ENCODE measurements at places on chromosomes 3 and 15.

GRCh38 chr3:142215106-142215505, 10.3 kb downstream of the GK5 start:
- DNase-seq: no peak

DNA sequence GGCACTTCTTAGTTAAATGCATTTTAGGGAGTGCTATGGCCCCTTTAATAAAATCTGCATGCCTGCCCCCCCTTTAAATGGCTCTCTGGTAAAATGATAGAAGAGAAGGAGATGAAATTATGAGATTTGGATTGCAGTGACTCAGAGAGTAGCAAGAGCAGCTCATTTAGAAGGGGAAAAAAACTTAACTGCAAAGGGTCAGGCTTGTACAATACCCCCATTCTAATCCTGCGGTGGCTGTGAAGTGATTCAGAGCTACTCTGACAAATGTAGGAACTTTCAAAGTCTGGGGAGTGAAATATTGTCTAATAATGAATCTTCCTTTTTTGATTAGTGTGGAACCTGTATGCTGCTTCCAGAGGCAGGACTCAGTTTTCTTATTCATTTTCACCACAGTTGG, 44.1 kb upstream of the TBC1D23 start:
- DNase-seq: no peak

DNA sequence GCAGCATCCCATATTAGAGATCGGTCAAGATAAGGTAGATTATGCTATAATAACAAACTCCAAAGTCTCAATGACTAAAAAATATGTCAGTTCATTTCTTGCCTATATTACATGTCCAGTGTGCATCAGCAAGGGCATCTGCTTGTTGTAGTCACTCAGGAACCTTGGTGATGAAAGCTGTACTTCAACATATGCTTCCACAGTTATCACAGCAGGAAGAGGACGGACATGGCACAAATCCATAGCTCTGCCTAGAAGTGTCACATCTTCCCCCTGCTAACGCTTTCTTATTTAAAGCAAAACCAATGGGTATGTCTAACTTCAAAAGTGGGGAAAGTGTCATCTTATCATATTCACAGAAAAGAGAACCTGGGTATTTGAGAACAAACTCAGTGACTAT, 20.0 kb upstream of the PIAS1 start:
- no peak for DNase-seq

- no peak for DNase-seq
These were observed 184.1 kb downstream of the FOXP1 start for GRCh38 chr3:71399478-71399877.

DNA sequence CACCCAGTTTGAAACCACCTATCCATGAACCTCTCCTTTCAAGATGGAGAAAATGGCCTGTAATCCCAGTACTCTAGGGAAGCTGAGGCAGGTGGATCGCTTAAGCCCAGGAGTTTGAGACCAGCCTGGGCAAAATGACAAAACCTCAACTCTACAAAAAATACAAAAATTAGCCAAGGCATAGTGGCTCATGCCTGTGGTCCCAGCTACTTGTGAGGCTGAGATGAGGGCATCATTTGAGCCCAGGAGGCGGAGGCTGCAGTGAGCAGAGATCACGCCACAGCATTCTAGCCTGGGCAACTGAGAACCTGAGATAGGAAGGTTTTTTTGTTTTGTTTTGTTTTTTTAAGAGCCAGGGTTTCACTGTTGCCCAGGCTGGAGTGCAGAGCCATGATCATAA, 5.4 kb downstream of the TKT start:
- DNase-seq: no peak

GRCh38 chr15:92071045-92071634, 217.6 kb downstream of the SLCO3A1 start:
- no peak for DNase-seq

Measured in activated CD4-positive, alpha-beta T cell treated with anti-CD3 and anti-CD28 coated beads for 1 hour (primary cell).